Activated CD4-positive, alpha-beta T cell treated with anti-CD3 and anti-CD28 coated beads for 24 hours (primary cell): ENCODE measurements at places on chromosomes 16 and 17.

DNA sequence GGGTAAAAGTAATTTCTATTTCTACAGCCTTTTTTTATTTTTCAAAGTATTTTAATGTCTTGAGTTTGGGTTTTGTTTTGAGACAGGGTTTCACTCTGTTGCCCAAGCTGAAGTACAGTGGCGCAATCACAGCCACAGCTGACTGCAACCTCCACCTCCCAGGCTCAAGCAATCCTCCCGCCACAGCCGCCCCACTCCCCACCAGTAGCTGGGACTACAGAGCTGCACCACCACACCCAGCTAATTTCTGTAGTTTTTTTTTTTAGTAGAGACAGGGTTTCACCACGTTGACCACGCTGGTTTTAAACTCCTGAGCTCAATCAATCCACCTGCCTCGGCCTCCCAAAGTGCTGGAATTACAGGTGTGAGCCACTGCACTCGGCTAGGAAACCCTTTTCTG, 44.0 kb downstream of the TUBD1 start:
- no peak for DNase-seq

DNA sequence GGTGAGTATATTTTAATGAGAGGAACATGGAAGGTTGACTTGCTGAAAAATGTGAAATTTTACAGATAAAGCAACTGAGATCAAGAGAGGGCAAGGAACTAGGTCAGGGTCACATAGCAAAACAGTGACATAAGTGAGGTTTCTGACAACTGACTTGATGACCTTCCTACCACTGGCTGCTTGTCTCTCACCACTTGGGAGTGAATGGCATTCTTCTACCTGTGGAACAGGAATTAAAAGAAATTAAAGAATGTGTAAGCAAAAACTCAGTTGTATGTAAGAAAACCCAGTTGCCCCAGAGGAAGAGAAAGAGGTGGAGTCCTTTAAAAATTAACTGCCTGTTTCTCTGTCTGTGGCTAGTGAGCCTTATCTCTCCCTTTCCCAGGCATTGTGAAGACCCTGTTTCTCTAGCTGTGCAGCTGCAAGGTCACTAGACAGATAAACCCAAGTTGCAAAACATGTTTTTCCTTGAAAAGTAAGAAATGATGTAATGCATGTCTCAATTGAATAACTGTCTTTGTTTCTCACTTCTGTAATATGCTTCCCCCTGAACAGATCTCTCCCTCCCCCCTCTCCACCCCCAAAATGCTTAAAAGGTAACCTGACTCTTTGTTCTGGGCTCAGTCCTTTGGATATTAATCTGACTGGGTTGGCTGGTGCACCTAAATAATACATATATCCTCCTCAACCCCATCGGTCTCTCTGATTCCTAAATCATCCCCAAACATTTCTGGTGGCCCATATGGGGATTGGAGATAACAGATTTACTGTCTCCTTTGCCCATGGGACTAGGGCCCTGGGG, 23.4 kb downstream of the ACSM1 start:
- no peak for DNase-seq

- no peak for DNase-seq
These were observed 37.8 kb downstream of the ITGAE start for GRCh38 chr17:3762922-3763776.

DNA sequence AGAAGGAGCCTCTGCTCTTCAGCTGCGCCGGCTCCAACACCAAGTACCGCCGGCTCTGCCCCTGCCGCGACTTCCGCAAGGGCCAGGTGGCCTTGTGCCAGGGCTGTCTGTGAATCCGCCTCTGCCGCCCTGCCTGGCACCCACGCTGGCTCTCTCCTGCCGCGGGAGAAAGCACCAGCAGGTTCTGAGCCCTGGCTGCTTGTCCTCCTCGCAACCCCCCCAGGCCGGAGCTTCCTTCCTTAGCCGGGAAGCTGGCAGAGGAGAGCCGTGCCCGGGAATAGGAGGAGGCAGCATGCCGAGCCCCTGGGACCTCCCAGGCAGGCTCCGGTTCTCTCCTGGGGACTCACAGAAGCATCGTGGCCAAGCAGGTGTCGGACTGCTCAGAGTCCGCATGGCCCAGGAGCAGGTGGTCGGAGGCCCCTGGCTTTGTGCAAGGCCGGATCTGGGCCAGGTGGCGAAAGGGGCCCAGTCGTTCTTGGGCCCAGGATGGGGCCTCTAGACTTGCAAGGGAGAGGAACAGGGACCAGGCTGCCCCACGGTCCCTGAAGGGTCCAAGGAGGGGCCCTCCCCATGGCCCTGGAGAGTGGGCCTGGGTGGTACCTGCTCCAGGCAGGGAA, 80.6 kb downstream of the MGAT5B start:
- no peak for DNase-seq

DNA sequence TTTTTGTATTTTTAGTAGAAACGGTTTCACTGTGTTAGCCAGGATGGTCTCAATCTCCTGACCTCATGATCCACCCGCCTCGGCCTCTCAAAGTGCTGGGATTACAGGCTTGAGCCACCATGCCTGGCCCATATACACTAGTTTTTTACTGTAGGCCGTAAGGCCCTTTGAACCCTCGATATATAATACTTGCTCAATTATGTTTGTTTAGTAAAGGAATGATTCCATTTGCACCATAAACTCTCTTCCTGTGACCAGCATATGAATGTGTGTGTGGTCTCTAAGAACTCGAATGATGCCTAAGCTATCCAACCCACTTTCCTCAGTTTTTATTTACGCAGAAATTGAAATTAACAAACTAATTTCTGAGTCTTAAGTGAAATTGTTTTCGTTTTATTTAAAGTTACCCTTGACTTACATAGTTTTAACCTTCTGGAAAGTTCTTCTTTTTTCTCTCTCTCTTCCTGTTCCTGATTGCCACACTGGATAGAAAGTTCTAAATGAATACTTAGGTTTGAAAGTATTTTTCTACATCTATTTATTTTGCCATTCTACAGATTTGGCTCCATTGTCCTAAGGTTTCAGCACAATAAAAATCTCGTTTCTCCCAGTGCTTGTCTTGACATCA, 37.9 kb downstream of the PIGL start:
- no peak for DNase-seq
